ENCODE measurements at places on chromosomes 2 and 18.

DNA sequence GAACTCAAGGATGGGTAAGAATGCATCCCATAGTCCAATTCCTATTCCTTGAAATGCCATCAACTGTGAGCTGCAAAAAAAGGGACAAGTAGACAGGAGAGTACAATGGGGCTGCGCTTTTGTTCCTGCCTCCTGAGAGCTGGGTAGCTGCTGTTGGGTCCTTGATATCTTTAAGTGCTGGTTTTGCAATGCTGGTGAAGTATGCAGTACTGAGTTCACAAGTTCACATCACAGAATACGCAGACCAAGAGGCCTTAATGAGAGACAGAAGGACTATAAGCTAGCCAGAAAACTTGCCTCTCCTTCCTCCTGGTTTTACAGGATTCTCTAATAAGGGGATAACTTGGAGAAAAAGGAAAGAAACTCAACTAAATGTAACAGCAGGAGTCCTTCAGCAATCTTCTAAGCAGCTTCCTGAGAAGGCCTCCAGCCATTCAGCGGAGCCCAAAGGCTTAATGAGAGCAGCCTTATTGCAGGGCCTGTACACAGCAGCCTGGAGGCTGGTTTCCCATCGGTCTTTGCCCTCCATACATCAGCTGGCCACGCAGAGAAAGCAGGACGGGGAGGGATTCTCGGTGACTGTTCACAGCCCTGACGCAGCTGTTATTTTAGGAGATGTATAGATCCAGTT is 293.1 kb downstream of the CDCA7 start:
- DNase-seq, result peak; percentile 68

GRCh38 chr2:69491864-69492263 is 54.6 kb upstream of the NFU1 start:
- DNase-seq, result no peak

- peak; percentile 50 for DNase-seq
Observed at GRCh38 chr2:144181001-144181400, 338.9 kb downstream of the ZEB2 start.

GRCh38 chr2:217366266-217366895 is 506.5 kb upstream of the TNP1 start:
- no peak for DNase-seq

DNA sequence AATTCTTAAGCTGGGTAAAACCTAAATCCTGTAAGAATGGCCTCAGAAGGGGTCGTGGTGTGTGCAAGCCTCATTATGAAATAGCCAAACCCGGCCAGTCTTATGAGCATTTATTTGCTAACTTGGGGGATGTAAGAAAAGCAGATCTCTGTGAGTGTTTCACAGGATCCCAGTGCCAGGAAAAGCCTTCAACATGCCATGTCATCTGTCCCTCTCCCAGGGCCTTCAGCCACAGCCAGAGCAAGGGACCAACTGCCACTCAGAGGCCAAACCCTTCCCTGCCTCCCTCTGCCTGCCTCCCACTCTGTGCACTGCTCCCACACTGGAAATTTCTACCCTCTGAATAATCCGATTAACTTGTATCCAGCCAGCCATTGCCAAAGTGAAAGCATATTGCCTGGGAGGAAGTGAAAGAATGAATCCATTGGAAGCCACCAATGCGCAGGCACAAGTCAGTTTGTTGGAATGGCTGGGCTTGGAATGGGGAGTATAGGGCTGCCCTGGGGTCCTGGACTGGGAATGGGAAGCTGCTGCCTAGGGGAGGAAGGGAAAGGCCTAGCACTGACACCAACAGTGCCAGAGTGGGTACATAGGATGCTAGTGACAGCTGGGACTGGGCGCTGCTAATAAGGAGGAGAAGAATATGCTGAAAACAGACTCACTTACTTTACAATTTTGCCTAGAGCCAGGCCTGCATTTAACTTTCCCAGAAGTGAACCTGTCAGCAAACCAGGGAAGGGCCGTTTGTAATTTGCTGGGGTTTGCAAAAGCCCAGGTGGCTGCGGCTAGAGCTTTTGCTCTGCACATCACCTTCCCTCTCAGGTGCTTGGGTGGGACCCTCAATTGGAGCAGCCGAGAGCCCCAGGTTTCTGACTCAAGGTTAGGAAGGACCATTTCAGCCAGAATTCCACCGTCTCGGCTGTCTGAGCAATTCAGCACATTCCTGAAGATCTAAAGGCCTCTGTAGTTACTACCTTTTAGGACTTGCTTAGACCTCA is 146.6 kb upstream of the NCK2 start:
- DNase-seq, result no peak

GRCh38 chr2:239918749-239919148 is 106.4 kb downstream of the NDUFA10 start:
- no peak for DNase-seq

DNA sequence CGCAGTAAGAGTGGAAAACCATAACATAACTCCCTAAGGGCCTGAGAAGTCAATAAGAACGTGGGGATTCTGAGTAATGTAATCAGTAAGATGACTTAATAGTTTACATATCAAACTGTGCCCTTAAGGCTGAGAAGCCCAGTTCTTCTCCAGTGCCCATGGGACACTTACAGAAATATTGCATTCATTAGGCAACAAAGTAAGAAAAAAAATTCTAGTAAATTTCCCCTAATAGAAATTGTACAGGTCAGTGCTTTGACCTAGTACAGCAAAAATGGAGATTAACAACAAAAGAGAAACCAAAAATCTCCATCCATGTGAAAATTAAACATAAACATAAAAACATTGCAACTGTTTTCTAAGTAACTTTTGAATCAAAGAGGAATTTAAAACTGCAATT is 139.8 kb upstream of the HS6ST1 start:
- DNase-seq, result peak; percentile 34

DNA sequence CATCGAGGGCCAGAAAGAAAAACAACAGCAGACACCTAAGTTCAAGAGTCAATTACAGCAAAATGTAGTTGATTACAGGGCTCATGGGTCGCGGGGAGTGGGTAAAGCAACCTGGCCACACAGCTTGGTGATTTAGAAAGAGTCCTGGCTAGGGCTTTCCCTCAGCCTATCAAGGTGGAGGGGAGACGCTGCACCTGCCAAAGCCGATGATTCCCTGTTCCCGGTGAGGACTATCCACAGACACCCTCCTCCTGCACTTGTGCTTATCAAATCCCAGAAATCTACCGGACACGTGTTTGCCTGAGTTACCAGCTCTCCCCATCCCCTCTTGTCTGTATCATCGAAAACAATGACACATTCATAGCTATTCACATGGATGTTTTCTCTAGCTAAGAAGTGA is 7.0 kb upstream of the SOX11 start:
- no peak for DNase-seq

DNA sequence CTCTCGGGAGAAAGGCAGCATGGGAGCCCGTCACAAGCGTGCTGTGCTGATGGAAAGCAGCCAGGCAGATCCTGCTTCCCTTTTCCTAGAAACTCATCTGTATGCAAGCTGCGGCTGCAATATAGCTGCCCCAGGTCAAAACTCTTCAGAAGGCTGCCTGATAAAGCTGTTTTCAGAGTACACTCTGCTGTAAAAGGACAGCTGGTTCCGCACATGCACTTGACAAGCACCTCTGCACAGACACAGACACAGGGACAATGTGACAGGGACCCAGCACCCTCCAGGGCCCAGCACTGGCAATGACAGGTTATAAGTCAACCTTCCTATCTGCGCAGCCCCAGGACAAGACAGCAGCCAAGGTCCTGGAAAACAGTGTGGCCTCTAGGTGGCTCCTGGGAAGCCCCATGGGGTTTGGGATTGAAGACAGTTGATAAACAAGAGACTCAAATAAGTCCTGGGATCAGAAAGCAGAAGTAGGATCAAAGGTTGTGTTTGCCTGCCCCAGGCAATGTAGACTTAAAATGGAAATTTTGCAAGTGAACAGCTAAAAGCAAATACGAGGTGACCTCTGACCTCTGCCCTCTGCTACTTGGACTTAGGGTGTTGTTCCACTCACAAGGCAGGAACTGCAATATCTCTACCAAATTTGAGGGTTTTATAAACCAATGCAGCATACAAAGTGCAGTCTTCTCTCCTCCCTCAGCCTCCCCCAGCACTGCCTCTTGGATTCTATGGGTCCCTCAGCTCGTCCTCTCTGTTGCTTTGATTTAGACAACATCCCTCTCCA is 16.9 kb downstream of the SLC66A2 start:
- peak; percentile 37 for DNase-seq

All from fibroblast of villous mesenchyme (primary cell).